ENCODE measurements at places on chromosomes 11 and 22. TPM values are rescaled to one million over a fixed set of nuclear protein-coding genes. Genes with fewer than 3 reads are reported as not detected.

Gene SLC22A8
- polyA plus RNA-seq = 51.1 TPM

Gene MRGPRF
- 21.7 TPM for polyA plus RNA-seq

Gene PTPRCAP
- polyA plus RNA-seq = 1.7 TPM

Gene OR52H1
- not detected for polyA plus RNA-seq

DNA sequence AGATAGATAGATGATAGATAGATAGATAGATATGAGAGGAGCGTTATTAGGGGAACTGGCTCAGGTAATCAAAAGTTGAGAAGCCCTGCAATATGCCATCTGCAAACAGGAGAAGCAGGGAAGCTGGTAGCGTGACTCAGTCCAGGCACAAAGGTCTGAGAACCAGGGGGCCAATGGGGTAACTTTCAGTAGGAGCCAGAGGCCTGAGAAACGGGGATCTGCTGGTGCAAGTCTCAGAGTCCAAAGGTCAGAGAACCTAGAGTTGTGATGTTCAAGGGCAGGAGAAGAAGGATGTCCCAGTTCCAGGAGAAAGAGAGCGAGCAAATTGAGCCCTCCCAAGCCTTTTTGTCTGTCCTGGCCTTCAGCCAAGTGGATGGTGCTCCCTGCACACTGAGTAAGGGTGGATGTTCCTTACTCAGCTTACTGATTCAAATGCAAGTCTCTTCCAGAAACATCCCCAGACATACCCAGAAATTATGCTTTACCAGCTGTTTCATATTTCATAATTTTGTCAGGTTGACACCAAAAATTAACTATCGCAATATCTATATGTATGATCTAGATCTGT, 87.8 kb upstream of the SLC22A12 start:
- DNase-seq = no peak

DNA sequence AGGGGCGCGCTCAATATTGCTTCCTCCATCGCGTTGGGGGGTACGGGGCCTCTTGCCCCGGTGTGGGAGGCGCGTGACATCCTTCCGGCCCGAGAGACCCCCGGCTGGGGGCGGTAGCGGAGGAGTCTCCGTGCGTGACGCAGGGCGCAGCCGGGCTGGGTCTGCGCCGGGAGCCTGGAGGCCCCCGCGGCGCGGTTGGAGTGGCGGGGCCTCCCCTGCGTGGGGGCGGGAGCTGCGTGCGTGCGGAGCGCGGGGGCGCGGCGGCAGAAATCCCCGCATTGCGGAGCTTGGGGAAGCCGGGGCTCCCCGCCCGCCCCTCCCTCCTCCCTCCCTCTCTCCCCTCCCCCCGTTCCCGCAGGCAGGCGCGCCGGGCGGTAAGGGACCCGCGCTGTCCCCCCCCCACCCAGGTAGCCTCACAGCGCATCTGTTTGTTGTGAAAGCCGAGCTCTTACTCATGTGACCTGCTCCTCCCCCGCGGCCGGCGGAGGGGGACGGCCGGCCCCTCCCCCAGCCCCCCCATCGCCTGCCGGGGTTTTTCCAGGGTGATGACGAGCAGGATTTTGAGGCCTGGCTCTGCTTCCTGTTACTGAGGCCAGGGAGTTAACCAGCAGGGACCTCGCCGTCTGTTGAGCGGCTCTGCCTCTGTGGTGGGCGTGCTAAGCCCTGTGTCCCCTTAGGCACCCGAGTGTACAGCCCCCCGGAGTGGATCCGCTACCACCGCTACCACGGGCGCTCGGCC, 1.6 kb downstream of the PIM3 start:
- no peak for DNase-seq

- DNase-seq = no peak
Measured at GRCh38 chr11:8192896-8193209, 24.0 kb upstream of the RIC3 start.

- DNase-seq = no peak
Measured at GRCh38 chr11:126224647-126225294, 13.2 kb downstream of the FAM118B start.

All from left renal pelvis (tissue), 4 donors.